ENCODE measurements at places on chromosomes 12 and 14.

GRCh38 chr14:90398315-90398839, 1.5 kb downstream of the CALM1 start:
- no peak for DNase-seq

DNA sequence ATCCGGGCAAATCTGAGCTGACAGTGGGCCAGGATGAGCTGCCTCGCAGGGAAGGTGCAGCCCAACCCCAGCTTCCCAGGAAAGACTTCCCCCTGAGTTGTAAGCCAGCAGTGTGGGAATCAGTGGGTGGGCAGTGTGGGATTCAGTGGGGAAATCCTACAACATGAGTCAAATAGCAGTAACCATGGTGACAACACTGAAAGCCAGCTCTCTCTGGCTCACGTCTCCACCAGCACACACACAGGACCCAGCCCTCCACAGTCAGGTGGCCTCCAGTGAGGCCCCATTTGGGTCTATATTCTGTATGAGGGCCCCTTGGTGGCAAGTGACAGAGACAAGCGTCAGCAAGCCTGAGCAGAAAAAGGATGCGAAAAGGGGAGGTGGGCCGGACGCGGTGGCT, 6.0 kb upstream of the LGALS3 start:
- peak; percentile 86 for DNase-seq

- DNase-seq: peak; percentile 26
These were observed 233.8 kb downstream of the ITPR2 start for GRCh38 chr12:26599096-26599695.

DNA sequence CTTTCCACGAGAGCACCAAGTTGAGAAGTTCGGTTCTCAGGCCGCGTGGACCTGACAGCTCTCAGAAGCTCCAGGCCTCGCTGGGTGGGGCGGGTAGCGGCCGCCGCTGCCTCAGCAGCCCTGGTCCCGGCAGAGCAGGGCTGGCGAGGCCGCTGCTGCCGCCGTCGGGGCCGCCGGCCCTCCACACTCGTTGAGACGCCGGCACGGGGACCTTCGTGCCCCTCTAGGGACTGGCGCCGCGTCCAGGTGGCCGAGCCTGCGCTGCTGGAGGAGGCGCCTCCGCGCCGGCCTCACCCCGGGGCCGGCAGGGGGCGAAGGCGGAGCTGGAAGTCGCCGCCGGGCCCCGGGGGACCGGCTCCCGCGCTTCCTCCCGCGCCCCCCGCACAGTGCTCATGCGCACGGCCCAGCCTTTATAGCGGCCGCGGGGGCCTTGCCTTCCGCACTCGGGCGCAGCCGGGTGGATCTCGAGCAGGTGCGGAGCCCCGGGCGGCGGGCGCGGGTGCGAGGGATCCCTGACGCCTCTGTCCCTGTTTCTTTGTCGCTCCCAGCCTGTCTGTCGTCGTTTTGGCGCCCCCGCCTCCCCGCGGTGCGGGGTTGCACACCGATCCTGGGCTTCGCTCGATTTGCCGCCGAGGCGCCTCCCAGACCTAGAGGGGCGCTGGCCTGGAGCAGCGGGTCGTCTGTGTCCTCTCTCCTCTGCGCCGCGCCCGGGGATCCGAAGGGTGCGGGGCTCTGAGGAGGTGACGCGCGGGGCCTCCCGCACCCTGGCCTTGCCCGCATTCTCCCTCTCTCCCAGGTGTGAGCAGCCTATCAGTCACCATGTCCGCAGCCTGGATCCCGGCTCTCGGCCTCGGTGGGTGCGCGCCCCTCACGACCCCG, at the start of gene COCH:
Gene COCH (plus strand): TSS at position 440 of the 879 bp plus-strand sequence. CDS start 380 bp downstream, at position 820.
- DNase-seq: no peak

DNA sequence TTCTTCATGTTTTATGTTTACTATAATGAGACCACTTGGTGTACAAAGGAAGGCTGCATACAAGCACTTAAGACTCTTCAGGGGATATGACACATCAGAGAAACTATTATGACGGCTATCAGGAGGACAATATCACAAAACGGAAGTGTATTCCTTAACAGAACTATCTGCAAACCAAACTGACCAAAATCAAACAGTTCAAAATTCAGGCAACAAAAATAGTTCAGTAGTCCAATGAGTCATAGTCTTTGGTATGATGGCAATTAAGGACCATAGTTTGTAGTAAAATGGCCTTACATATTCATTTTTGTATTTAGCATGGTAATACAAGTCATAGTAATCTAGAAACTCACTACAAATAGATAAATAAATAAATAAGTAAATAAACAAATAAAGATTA, 1638.7 kb upstream of the SEL1L start:
- DNase-seq: peak; percentile 50

DNA sequence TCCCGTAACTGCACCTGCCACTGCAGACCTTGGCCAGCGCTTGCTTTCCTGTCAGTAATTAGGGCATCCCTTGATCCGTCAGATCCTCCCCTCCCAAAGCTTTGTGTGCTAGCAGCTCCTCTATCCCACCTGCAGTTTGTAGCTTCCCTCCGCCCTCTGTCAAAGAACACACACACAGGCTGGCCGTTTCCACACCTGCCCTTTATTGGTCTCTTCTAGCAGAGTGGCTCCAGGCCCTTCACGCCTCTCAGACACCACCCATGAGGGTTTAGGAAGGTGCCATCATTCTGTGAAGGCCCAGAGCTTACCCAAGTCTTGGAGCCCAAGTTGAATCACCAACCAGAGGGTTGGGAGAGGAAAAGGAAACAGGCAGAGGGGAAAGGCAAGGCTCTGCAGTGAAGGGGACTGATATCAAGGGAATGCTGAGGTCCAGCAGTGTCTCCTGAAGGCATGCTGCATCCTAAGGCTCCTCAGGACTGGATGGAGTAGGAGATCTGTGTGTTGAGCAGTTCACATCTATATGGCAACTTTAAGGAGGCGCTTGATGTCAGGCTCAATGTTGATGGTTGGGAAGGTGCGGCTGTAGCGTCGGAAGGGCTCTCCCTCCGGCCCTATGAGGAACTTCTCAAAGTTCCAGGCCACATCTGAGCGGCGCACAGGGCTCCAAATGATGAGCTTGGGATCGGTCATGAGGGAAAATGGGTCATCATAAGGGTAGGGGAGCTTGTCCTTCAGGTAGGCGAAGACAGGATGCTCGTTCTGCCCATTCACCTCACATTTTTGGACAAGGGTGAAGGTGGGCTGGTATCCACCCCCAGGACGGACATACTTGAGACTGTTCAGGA, 3.4 kb downstream of the GPX2 start:
- no peak for DNase-seq

GRCh38 chr12:99334285-99335056, 313.1 kb upstream of the GARIN6 start:
- DNase-seq: no peak

DNA sequence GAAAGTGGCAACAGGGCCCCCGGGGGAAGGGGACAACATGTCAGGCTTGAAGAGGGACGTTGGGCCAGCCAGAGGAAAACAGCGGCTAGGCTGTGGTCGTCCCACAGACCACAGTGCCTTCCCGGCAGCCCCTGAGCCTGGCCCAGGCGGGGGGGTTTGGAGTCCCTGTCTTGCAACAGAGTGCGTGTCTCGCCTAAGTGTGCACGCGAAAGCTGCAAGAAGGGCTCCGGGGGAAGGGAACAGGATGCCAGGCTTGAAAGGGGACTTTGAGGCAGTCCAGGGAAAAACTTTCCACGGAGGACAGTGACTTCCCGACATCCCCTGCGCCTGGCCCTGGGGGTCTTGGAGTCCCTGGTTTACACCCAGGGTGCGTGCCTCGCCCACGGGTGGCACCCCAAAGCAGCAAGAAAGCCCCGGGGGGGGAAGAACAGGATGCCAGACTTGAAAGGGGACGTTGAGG, 157.5 kb upstream of the ALG10B start:
- DNase-seq: no peak

DNA sequence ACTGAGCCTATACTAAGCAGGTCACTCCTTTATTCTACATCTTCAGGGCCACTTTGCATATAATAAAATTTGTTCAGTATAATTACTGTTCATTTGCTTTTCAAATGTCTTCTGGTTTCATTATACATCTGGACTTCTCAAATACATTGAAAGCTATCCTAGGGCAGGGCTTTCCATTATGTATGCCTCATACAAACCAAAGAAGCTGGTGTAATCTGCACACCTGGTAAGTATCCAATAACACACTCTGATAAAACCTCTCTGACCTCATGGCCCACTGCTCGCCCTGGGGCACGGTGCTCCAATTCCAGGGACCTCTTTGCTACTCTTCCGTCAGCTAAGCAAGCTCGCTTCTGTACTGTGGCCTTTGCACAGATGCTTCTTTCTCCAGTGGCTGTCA, 21.9 kb upstream of the ISM2 start:
- no peak for DNase-seq

- DNase-seq: no peak
These were observed 32.4 kb upstream of the BEGAIN start for GRCh38 chr14:100619396-100620254.

- DNase-seq: no peak
These were observed 137.1 kb upstream of the WSCD2 start for GRCh38 chr12:107992029-107992428.

DNA sequence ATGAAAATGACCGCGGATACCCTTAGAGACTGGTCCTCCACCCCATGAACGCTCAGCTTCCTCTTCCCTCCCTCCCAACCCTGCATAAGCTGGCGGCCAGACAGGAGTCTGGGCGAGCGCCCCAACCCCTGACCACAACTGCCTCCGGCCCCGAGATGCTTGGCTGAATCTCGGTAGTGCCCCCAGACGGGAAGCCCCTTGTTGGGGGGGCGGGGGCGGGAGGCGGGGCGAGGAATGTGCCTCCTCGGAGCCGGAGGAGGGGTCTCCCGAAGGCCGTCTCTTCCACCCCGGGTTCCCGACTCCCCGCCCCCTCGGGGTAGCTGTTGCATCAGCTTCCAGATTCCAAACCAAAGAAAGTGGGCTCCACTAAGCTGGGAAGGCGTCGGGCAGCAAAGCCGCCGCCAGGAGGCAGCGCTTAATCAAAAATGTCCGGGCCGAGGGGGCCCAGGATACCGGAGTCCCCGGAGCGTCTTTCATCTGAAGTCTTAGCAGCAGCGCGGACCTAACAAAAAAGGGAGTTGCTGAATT, 7.1 kb upstream of the MRPL52 start:
- DNase-seq: peak; percentile 81

- no peak for DNase-seq
These were observed 496.5 kb downstream of the VRK1 start for GRCh38 chr14:97293659-97294058.

Measured in foreskin fibroblast (primary cell).